ENCODE measurements at places on chromosomes 13 and 19.
A peak's percentile ranks its signal among the peaks of the same experiment; 100 is the strongest.

DNA sequence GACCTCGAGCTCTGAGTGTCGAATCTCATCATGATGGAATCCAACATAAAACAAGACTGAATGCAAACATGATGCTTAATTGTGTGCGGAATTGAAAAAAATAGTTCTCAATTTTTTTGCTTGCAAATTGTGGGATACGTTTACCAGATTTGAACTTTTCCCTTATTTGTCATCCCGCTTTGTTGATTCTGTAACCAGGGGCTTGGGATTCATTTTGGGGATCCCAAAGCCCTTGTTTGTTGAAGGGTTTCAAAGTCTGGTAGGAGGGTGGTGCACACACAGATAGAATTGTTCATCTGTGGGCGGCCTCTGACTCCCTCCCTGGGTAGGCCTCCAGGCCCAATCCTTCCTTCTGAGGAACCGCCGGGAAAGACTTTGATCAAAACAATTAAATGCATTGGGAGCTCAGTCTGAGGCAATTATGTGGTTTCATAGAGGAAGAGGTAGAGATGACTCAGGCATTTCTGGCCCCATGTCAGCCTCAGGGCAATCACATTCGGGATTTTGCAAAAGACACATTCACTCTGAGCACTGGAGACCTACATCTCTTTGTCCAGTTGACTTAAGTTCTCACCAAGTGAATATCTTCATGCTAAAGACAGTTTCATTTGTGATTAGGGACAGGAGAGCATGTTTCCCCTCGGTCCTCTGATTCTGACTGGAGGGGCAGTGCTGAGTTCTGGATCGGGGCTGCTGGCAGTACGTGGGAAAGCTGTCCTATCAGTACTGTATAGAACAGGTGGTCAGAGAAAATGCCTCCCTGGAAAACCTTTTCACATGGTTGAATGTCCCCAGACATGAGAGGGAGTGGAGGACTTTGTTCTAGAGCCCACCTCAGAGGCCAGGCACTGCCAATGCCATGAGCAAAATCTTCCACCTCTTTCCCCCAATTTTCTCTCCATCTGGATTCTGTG, 27.8 kb upstream of the IGFL4 start:
- peak; percentile 86 for DNase-seq

- DNase-seq = no peak
Observed at GRCh38 chr19:10742476-10742875, 24.6 kb downstream of the DNM2 start.

DNA sequence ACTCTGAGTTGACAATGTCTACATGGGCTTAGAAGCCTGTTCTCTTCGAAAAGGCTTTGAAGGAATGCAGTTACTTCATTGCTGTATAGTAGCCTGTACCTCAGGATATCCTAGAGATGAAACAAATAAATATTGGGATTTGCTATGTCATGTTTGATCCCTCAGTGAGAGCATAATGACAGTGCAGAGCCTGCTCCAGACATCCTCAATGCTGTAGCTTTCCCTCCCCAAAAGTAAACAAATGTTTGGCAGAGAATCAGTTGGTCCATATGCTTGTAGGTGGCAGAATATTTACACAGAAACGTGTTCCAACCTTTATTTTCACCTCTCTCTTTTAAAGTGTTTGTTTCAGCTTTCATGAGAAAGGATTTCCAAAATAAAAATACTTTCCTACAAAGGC, 515.3 kb upstream of the SGCG start:
- no peak for DNase-seq

DNA sequence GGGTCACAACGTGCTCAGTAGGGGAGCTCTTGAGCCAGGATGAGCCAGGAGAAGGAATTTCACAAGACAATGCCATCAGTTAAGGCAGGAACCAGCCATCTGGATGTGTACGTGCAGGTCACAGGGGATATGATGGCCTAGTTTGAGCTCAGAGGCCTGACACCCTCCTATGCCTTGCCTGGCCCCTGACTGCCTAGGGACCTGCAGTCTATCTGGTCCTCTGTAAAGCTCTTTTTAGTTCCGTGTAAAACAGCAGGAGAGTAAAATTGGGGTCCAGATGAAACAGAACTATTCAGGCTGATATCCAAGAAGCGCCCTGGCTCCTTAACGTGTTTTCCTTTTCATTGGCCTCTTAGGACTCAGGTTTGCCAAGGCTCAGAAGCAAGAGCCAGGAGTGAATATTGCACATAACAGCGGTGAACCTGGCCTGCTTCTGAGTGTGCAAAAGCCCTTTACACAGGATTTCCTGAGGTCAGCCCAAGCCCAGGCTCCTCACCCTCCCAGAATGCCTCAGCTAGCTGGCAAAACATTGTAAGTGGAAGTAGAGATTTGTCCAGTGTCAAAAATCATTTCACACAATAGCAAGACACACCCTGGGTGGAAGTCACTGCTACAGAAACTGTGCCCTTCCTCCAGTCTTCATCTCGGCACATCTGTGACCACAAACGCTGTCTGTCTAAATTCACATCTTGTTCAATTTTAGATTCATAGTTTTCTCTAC, 777.2 kb downstream of the UQCRFS1 start:
- no peak for DNase-seq

DNA sequence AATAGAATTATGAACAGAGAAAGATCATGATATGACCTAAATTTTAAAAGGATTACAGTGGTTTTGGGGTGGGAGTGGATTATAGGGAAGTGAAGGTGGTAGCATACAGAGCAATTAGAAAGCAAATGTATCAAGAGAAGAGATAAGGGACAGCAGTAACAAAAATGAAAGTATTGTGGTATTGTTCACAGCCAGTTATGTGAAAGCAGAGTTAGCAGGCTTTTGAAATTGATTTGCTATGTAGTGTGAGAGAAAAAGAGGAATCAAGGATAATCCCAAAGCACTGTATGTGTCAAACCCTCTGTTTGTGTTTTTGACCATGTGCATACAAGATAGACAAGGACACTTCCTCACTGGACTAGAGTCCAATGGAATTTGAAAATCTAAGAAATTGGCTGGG, 1721.4 kb downstream of the PCDH9 start:
- no peak for DNase-seq

DNA sequence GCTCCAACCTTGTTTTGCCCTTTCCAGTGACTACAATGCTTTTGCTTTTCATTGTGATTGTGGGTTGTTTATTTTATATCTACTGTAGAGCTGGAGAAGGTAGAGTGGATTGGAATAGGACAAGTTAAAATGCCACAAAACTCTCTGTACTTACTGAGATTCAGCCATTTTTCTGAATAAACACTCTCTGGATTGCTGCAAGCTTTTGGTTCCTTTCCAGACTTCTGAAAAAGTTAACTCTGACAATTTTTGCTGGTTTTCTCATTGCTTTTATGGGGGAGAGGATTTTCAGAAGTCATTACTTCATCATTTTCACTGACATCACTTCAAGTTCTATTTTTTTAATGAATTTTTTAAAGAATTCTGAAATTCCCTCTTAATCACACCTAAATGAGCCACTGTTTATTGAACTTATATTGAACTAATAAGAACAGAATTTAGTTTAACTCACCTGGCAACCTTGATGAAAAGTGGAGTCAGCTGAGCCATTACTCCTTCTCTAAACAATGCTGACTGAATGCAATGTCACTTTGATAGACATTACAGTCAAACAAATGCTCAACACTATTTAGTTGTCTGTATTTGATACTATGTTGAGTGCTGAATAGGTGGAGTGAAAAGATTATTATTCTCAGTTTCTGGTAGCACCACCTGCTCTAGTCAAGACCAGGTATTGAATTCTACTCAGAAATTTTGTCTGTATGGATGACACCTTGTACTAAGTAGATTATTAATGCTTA, 303.5 kb downstream of the DLEU7 start:
- DNase-seq = peak; percentile 35

DNA sequence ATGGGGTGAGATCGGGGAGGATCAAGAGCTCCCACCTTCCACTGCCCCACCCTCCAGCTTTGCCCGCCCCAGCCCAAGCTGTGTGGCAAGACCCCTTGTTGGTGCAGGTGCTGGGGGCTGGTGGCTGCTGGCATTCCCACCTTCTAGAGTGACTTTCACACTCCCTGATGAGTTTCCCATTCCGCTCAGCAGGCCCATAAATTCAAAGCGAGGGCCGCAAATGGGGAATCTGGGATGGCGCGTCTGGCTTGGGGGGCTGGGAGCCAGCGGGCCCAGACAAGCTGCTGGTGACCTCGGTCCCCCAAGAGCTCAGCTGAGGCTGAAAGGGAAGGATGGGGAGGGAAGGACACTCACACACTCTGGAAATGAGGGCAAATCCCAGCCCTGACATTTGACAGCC, 110.3 kb downstream of the GADD45B start:
- no peak for DNase-seq

DNA sequence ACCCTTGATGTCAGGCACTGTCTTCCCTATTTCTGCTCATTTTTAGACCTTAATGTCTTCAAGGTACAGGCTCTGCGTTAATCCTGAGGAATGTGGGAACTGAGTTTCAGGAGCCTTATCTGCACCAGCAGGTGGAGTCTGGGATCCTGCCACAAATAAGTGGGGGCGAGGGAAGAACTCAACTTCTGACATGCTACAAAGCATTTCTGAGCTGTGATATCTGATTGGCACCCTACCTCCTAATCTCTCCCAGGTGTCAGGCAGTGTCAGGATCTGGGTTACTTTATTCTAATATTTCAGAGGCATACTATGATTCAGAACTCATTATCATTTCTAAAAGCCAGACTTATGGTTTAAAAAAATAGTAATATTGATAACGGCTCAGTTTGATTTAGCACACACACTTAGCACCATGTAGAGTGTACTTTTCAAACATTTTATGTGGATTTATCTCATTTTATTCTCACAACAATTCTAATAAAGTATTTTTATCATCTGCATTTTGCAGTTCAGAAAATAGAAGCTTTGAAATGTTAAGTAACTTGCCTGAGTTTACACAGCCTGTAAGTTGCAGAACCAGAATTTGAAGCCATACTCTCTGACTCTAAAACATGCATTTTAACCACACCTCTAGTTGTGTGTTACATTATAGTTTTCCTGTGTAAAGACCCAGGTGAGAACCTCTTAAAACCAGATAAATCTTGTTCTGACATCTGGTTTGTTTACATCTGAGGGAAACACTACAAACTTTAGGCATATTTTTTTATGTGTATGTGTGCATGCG, 358.6 kb downstream of the TDRD3 start:
- DNase-seq = no peak

DNA sequence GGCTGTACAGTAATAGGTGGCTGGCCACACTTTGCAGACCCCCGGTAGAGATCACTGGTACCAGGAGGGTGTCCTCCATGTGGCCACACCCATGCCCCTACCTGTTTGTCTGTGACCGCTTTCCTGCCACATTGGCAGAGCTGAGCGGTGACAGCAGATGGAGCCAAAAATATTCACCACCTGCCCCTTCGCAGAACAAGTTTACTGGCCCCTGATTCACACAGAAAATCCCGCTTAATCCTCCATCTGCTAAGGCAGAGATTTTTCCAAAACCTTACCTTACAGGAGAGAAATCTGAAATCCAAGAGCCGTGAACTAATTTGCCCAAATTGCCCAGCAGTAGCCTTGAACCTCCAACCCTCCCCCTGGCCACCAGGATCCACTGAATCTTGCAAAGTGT, 52.1 kb downstream of the MYO9B start:
- DNase-seq = no peak

DNA sequence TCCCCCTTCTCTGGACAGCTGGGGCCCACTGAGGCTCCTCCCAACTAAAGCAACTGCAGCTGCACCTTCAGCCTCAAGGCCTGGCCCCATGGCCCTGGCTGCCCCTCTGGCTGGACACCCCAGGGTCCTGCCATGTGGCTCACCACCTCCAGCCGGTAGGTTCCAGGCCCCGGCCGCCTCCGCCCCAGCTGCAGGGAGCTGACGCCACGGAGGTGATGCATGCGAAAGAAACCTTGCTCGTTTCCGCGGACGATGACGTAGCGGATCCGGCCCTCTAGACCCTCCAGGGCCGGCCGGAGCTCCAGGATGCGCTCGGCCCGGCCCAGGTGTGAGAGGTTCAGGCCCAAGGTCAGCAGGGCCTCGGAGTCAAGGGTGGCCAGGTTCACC, 13.3 kb downstream of the CCL25 start:
- no peak for DNase-seq

DNA sequence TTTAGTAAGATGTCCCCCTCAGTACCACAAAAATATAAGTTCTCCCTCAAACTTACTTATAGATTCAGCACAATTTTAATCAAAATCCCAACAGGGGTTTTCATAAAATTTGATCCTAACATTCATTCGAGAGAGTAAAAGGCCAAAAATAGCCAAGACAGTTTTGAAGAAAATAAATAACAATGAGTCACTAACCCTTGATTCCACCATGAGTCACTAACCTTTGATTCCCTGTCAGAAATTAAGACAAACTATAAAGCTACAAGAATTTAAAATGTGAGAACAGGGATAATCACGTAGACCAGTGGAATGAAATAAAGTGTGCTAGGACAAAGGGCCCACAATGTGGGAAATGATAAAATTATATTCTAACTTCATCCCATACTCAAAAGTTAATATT, 320.3 kb downstream of the SUCLA2 start:
- peak; percentile 70 for DNase-seq

DNA sequence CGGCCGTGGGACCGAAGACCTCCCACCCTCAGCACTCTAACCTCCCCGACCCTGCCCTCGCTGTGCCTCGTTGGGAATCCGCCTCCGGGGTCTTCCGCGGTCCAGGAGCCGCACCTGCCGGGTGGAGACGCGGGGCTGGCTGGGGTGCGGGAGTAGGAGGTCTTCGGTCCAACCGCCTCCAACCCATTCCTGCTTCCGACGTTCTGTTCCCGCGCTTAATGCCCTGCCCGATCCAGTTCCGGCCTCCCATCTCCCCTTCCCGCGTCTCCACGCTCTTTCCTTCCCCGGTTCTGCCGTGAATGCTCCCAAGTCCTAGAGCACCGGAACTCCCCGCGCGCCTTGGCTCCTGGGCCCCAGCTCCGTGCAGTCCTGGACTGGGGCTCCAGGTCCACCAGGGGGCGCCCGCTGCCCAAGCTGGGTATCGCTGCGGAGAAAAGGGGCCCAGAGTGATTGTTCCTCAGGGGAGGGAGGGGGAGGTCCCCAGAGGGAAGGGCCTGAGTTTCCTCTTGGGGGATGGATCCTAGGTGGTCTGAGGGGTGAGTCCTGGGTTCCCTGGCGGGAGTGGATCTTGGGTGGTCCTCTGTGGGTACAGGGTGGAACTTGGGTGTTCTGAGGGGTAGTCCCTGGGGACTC, 14.1 kb upstream of the TNFSF9 start:
- DNase-seq = peak; percentile 86

DNA sequence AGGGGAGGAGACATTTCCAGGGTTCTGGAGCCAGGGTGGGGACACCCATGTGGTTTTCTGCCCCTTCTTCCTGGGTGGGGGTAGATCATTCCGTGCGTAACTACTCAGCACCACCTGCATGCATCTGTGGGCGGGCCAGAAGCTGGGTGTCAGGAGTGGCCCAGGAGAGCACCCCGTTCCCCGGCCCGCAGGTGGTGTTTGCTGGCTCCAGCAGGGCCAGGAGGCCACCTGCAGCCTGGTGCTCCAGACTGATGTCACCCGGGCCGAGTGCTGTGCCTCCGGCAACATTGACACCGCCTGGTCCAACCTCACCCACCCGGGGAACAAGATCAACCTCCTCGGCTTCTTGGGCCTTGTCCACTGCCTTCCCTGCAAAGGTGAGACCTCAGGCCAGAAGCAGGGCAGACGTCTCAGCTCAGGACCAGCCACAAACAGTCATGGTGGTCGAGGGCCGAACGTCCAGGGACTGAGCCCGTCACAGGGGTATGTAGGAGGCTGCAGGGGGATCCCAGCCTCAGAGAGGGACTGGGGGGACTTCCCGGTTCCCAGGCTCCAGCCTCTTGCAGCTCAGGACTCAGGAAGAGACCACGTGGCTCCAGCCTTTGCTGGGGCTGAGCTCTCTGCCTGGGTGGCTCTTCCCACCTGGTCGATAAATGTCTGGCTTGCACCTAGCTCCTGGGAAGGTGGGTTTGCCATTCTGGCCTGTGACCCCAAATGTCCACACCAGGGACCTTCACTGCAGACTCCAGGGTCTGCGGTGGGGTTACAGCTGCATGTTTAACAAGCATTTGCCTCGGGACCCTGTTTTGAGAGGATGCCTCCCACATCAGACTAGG, 1.6 kb downstream of the FSTL3 start:
- peak; percentile 54 for DNase-seq
